WERI-Rb-1 (cell line): ENCODE measurements at places on chromosomes 4 and X.
A peak's percentile ranks its signal among the peaks of the same experiment; 100 is the strongest.

DNA sequence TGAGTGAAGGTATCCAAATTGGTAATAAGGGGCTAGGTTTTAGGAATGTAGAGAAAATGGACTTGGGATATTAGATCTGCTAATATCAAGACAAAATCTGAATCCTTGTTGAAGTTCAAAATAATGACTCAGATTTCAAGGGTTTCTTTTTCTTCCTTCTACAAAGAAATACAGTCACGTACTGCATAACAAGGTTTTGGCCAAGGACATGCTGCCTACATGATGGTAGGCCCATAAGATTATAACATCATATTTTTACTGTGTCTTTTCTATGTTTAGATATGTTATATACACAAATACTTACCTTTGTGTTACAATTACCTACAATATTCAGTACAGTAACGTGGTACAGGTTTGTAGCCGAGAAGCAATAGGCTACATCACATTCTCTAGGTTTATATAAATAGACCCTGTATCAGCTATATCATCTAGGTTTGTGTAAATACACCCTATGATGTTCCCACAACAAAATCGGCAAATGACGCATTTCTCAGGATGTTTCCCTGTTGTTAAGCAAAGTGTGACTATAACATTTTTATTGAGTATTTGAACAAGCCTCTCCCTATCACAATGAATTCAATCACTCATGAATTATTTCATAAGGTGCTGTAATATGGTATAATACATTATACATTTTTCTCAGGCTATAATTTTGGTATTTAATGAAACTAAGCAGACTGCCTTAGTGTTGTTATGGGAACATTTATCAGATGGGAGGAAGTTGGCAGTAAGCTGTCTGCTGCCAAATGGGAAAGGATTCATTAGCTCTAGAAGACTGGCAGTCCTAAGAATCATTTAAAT, 186.3 kb downstream of the PPP3CA start:
- DNase-seq: no peak

- no peak for DNase-seq
Observed at GRCh38 chr4:174228988-174229387, 54.5 kb downstream of the FBXO8 start.

DNA sequence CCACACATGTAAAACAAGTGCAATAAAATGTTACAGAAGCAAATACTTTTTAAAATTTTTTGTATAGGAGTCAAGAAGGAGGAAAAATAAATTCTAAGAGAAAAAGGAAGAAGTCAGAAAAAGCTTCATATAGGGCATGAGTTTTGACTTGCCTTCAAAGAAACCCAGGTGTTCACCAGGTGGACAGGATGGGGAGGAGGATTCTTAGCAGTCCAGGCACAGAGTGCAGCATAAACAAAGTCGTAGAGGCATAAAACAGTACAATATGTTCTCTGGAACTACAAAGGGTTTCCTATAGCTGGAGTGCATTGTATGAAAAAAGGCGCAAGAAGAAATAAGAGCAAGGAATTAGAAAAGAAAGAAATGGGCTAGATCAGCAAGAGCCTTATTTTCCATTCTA, 1.9 kb upstream of the SCFD2 start:
- DNase-seq: no peak

DNA sequence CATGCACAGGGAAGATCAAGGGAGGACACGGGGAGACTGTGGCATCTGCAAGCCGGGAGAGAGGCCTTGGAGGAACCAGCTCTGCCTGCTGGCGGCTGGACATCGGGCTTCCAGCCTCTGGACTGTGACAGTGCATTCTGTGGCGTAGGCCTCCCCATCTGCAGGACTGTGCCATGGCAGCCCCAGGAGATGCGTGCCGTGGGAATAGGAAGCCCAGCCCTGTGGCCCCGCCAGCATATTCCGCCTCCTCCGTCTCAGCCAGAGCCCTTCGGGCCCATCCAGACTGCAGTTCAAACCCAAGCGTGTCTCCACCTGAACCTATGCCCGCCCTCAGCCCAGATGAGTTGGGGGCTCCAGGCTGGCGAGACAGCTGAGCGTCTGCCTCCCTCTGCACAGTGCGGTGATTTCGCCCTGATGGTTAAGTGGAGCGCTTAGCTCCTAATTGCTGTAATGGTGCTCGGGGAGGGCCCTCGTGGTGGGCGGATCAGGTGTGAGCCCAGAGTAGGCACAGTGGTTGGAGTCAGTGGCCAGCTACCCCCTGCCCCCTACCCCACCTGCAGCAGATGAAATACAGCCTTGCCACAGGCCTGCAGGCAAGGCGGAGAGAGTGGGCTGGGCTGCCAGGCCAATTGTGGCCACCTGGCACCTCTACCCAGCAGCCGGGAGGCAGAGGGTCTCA, 133.9 kb downstream of the HMX1 start:
- DNase-seq: peak; percentile 67

DNA sequence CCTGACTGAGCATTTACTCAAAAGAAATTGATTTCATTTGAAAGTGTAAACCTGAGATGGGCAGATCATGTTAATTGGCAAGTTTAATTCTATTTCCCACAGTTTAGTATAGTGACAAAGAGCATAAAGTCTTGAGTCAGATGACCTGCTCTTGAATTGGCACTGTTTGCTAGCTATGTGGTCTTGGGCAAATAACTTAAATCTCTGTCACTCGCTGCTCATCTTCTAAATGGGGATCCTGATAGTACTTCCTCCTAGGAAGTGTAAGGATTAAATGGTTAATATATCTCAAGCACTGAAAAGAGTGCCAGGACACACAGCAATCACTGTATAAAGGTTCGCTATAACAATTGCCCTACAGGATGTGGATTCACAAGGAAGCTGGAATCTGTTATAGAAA, 242.8 kb upstream of the JADE1 start:
- DNase-seq: no peak

GRCh38 chr4:1998296-1998695, 10.5 kb downstream of the NELFA start:
- no peak for DNase-seq

GRCh38 chr4:106306561-106306960, 9.4 kb downstream of the TBCK start:
- DNase-seq: no peak

- DNase-seq: no peak
Observed at GRCh38 chrX:9656871-9657270, 108.8 kb downstream of the GPR143 start.

GRCh38 chr4:37978248-37978924, 18.2 kb downstream of the PTTG2 start:
- DNase-seq: no peak

DNA sequence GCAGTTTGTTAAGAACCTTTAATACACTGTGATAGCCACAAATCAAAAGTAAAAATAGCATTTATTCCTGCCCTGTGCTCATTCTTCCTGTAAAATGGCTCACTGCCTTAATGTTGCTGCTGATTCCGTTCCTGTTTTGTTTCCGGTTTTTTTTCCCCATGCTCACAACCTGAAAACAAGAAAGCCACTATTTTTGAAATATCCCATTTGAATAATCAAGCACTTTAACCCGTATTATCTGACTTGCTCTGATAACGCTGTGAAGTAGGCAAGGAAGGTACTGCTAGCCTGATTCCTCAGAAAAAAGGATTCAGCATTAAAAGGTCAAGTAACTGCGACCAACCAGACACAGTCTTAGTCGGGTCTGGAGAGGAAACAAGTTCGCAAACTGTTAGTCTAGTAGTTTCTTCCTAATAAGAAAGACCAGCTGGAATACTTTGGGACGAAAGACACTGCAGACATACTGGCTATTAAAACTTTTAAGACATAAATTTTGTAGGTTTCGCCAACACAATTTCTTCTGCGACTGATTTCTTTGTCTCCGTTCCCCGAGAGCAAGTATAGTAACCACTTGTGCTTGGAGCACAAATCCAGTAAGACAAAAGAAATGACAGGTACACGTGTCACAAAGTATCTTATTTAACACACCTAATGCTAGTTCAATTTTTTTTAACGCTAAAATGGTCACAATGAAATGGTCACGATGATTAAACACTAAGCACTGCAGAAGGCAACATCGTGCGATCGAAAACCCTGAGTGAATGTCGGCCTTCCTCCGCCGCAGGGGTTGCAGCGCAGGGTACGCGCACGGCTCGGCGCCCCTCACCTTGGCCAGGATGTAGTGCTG, 802 bp downstream of the COX18 start:
- no peak for DNase-seq

DNA sequence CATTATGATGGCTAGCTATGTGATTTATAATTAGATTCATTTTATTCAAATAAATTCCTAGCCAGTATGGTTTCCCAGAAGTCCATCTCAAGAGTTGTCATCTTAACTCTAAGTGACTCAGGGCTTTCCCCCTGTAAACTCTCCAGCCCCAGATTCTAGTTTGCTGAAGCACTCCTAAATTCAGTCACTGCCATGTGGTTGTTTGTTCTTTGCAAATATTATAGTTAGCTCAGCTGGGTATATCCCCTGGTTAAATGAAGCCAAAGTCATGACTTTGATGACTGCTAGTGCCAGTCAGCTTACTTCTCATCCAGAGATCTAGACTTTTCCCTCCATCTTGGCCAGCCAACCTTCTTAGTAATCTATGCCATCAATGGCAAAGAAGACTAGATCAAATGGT, 126.0 kb downstream of the GRIA3 start:
- DNase-seq: no peak

- DNase-seq: no peak
Observed at GRCh38 chr4:23946299-23946698, 56.5 kb upstream of the PPARGC1A start.

DNA sequence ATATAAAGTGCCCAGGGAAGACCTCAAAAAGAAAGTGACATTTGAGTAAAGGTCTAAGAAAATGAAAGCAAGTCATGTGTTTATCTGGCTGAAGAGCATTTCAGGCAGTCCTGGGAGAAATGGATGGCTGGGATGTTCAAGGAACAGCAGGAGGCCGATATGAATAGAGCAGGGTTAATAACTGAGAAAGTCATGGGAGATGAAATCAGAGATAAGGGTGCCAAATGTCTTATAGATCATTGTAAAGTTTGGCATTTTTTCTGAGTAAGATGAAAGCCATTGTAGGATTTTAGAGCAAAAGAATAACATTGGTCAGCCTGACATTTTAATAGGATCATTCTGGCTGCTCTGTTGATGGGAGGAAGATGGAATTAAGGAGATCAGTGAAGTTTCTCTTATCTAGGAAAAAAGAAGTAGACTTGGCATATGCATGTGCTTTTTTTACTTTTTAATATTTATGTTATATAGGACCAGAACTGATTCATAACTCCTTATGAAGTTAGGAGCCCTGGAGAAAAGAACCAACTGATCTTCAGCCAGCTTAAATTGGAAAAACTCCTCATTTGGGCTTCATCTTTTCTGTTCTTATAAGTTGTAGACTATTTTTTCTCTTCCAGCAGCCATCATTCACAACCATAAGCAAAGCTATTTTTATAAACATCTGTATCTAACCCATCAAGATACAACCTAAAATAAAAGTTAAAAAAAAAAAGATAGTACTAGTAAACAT, 18.6 kb downstream of the AIMP1 start:
- no peak for DNase-seq

DNA sequence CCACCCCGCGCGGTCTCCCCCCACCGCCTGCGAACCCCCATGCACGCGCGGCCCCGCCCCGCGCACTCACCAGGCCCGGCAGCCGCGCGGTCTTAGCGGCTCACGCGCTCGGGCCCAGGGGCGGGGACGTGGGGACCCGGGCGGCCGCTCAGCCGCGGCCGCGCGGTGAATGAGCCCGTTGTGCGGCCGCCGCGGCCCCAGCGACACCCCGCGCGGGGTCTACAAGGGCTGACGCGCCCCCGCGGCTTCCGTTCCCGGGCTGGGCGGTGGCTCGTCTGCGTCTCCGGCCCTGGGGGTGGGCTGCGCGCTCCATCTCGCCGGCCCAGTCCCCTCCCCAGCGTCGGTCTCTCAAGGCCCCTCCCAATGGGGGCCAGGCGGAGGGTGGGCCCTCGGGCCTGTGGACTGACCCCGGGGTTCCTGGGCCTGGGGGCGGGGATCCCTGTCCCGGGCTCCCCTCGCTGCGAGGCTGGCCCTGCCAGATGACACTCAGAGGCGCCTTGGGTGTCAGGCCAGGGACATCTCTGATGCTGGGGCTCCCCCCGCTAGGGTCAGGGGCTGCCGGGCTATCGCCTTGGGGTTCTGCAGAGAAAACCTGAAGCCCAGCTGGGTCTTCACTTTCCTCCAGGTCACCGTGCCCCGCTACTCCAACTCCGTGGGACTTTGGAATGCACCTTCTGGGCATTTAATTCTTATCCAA, 4.3 kb upstream of the SLC26A1 start:
- DNase-seq: no peak

DNA sequence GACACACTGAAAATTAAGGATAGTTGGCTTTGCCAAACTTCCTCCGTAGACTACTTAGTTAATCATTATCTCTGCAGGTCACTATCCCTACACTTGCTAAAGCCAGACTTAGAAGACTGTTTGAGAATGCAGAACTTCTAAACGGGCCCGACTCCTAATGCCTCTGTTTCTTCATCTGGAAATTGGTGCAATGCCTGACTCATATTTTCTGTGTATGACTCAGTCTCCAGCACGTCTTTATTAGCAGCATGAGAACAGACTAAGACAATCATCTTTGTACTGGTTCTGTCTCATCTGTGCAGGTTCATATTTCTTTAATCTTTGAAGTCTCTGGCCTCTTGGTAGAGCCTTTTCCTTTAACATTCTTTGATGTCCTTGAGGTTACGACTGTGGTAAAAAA, 411.9 kb upstream of the ACTRT1 start:
- no peak for DNase-seq

DNA sequence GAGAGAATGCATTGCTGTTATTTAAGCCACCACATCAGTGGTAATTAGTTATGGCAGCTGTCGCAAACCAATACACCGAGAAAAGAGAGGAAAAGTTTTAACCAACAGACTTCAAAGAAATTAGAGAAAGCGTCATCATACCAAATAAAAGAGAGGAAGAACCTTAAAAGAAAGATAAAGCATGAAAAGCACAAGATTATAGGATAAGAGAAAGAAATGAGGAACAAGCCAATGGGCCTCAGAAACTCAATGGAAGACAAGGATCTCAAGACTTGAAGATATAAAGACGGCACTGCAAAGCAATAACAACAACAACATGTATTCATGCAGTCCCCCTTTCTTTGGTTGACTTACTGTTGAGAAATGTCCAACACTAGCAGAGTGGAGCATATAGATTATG, 22.8 kb upstream of the ASMTL start:
- no peak for DNase-seq

- DNase-seq: no peak
Observed at GRCh38 chr4:80307183-80307735, 28.3 kb upstream of the CFAP299 start.

DNA sequence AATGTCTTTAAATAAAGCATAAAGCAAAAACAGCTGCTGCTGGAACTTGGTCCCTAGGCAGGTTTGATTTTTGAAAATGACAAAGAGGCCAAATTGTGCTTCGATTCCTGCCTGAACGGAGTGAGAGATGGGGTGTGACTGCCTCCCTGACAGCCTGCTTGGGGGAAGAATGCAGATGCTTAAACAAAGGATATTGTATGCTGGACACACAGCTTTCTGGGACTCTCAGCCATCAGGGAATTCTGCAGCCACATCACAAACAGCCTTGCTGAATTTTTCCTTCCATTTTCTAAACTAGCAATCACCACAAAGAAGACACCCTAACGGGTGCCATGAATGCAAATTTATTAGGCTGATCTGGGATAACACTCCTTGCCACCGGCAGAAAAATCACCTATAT, 83.9 kb upstream of the CPEB2 start:
- no peak for DNase-seq

GRCh38 chrX:22818061-22818460, 181.7 kb upstream of the DDX53 start:
- DNase-seq: no peak
